ENCODE measurements at places on chromosomes 3 and 15. TPM values are rescaled to one million over a fixed set of nuclear protein-coding genes. Genes with fewer than 3 reads are reported as not detected.
A peak's percentile ranks its signal among the peaks of the same experiment; 100 is the strongest.

The TM4SF4 gene
- 32.2 TPM for polyA plus RNA-seq

GRCh38 chr3:141482245-141482922 is 4.4 kb upstream of the RASA2 start:
- peak; percentile 87 for DNase-seq

The KBTBD12 gene
- not detected for polyA plus RNA-seq

The LSM3 gene
- polyA plus RNA-seq, result 32.0 TPM

DNA sequence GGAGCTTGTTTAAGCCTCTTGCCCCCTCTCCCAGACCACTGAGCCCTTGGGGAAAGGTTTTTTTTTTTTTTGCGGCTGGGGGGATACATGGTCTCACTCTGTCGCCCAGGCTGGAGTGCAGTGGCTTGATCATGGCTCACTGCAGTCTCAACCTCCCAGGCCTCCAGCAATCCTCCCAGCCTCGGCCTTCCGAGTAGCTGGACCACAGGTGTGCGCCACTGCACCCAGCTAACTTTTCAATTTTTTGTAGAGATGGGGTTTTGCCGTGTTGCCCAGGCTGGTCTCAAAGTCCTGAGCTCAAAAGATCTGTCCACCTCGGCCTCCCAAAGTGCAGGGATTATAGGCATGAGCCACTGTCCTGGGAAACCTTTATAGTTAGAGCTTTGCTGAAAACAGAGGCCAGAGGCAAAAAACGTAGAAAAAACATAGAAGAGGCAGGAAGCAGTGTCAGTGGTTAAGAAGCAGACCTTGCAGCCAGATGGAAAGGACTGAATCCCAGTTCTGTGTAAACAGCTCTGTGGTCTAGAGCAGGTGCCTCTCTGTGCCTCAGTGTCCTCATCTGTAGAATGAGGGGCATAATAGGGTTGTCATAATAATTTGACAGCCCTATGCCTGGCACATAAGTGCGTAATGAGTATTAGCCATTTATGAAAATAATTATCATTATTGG is 33.1 kb downstream of the CMTM7 start:
- DNase-seq, result no peak

DNA sequence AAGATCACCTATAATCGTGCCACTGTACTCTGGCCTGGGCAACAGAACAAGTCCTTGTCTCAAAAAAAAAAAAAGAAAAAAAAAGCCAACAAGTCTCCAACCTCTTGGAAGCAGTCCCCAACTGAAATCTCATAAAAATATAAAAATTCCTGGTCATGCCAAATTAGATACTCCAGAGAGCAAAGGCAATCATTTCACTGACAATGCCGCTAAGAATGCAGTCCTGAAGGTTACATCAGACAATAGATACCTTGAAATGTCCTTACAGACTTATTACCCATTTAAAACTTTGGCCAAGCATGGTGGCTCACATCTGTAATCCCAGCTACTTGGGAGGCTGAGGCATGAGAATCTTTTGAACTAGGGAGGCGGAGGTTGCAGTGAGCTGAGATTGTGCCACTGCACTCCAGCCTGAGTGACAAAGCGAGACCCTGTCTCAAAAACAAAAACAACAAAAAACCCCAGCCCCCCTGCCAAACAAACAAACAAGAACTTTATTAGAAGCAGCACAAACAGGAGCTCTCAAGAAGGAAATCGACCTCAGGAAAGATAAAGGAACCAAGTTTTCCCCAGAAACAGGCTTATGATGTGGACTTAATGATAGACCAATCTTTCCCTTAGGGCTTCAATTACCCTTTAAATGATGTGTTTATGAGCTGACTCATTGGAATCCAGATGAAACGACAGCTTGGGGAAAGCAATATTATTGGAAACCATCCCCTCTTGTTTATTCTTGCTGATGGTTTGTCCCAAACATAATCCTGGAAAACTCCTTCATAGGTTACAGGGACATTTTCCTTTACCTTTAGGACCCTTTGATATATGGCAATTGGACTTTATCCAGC is 53.1 kb upstream of the XCR1 start:
- no peak for DNase-seq

DNA sequence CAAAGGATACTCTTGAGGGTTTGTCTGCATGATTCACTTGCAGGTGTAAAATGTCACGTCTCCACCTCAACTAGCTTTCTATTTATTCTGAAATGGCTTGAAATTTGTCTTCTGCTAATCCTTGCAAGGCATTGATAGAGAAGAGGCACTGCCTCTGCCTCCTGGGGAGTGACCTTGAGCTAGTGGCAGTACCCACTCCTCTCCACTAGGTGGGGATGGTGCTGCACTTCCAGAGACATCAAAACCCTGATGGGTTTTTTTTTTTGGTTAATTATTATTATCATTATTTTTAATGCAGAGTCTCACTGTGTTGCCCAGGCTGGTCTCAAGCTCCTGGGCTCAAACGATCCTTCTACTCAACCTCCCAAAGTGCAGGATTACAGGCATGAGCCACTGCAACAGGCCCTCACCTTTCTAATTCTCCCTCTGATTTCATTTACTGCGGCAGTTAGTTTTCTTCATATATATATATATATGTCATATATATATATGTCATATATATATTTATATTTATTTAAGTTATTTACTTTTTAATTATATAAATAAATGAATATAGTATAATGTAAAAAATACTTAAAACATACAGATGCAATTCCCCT is 117.6 kb upstream of the EIF1B start:
- DNase-seq, result peak; percentile 41

DNA sequence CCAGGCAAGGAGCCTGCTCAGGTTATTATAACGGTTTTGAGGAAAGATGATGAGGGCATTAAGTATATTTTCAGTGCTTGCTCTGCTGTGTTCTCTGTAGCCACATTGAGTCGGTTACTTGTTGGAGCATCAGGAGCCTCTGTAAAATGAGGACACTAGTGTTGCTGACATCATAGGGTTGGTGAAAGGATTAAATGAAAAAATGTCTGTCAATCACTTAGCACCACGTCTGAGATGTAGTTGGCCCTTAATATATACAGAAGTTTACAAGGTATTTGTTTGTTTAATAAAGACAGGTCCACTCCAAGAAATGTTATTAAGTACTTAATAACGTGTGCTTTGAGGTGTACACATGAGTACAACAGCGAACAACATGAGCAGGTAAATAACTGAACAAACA is 735 bp upstream of the SLC25A26 start:
- DNase-seq, result no peak

DNA sequence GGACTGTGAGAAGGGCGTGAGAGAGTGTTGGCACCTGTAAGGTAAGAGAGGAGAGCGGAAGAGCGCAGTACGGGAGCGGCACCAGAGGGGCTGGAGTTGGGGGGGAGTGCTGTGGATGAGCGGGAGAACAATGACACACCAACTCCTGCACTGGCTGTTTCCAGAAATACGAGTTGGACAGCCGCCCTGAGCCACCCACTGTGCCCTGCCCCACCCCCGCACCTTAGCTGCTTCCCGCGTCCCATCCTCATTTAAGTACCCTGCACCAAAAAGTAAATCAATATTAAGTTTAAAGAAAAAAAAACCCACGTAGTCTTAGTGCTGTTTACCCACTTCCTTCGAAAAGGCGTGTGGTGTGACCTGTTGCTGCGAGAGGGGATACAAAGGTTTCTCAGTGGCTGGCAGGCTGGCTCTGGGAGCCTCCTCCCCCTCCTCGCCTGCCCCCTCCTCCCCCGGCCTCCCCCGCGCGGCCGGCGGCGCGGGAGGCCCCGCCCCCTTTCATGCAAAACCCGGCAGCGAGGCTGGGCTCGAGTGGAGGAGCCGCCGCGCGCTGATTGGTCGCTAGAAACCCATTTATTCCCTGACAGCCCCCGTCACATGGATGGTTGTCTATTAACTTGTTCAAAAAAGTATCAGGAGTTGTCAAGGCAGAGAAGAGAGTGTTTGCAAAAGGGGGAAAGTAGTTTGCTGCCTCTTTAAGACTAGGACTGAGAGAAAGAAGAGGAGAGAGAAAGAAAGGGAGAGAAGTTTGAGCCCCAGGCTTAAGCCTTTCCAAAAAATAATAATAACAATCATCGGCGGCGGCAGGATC is at the start of gene SOX2:
TSS of gene SOX2 (plus strand) at position 601 of the 811 bp plus-strand sequence. CDS start 436 bp downstream, outside the sequence.
- peak; percentile 91 for DNase-seq

All from A549 (cell line).